Spleen (tissue), 13 donors: ENCODE measurements at places on chromosomes 12 and 14.
A peak's percentile ranks its signal among the peaks of the same experiment; 100 is the strongest.

DNA sequence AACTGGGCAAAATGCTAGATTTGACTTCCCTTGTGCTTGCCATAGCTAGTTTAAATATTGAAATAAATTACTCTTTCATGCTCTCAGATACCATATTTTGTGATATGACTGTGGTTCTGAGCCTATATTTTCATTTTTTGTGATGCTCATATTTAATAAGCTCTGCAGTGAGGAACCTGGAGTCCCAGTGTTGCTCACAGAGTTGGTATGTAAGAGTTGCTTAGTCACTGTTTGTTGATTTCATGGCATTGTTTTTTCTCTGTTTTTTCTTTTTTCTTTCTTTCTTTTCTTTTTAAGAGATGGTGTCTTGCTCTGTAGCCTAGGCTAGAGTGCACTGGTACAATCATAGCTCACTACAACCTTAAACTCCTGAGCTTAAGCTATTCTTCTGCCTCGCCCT, 750.5 kb upstream of the TMEM132C start:
- no peak for DNase-seq

DNA sequence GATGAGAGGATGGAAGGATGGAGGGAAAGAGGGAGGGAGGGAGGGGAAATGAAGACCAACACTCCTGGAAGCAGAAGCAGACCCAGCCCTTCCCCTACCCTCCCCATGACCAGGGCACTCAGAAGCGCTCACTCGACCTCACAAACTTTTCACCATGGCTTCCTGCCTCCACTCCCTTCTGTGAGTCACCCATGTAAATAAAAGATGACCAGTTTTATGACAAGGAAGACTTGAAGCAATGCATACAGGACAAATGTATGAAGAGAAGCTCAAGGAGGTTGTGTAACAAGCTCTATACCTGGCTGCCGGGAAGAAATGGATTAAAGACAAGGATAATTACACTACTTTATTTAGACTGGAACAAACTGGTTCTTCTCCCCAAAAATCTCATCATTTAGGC, 63.8 kb downstream of the CDC42BPB start:
- no peak for DNase-seq

DNA sequence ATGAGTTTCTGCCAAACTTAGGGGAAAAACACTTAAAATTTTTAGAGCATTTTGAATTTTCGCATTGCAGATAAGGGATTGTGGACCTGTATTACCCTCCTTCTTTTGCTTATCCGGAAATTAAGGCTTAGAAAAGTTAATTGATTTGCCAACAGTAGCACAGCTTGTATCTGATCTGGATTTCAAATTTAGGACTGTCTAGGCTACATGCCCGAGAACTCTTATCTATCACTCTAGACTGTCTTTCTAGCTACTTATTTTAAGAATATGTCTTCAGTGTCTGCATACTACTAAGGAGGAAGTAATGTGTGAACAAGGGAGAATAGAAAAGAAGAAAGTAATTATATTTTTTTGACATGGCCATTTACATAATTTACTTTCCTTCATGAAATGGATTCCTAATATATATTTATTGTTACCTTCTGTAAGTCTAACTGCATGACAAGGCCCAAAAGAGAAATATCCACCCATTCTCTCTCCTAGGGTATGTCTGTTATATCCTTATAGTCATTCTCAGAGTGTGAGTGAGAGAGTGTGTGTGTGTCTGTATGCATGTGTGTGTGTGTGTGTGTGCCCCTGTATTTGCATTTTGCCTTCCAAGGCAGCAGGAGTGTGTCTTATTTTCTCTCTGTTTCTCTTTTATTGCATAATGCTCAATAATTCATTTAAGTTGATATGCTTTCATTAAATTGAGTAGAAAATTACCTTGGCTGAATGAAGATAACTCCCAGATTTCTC, 132.1 kb downstream of the SLC5A8 start:
- no peak for DNase-seq

- DNase-seq: peak; percentile 91
Measured at GRCh38 chr12:110689281-110690126, 589 bp upstream of the HVCN1 start.

GRCh38 chr14:105014032-105014431, 6.9 kb downstream of the CDCA4 start:
- no peak for DNase-seq

GRCh38 chr14:68655021-68655831, 137.6 kb downstream of the ZFP36L1 start:
- DNase-seq: peak; percentile 58
